Fibroblast of lung (primary cell): ENCODE measurements at places on chromosomes 2 and 18. TPM values are rescaled to one million over a fixed set of nuclear protein-coding genes. Genes with fewer than 3 reads are reported as not detected.

The ESPNL gene
- total RNA-seq: 1.3 and 2.8 TPM in 2 replicates

The UGT1A5 gene
- not detected in 2 replicates for total RNA-seq

The MRPS9 gene
- 21.3 and 21.6 TPM in 2 replicates for total RNA-seq

GRCh38 chr2:143802871-143803650 is 673.8 kb downstream of the ARHGAP15 start:
- peak; percentile 11 for DNase-seq

- DNase-seq: no peak
Observed at GRCh38 chr2:127422559-127423477, 4.6 kb downstream of the PROC start.

- peak; percentile 8 for DNase-seq
Observed at GRCh38 chr18:10526561-10526949, 728 bp downstream of the NAPG start.

DNA sequence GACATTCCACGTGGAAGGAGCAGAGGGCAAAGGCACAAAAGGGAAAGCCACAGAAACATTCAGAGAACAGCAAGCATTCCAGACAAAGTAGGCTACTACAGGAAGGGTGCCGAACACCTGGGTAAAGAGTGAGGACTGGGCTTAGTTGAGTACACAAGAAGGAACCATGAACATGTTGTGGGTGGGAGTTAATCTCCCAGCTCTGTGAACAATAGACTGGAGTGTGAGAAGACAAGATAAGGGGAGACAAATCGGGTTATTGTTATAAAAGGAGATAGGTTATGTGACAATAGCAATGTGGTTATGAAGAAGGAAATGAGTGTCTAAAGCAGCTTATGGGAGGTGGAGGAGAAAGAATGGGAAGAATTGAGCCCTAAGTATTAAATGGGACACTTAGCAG is 70.0 kb downstream of the DPP4 start:
- no peak for DNase-seq

DNA sequence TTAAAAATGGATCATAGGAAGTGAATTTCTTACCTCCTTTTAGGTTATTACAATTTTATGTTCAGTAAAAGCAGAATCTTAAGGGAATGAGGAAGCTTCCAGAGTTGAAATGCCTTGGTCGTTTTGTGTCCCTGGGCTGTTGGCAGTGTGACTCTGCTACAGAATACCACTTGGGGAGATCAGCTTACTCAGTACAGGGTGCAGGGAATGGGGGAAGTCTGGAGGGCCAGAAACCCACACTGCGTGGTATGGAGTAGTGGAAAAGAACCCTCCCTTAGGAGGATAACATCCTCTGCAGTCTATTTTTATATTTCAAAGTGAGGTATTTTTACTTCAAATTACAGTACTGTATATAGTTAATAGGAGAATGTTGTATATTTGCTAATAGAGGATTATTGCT is 51.1 kb downstream of the R3HDM1 start:
- no peak for DNase-seq

- DNase-seq: peak; percentile 53
Observed at GRCh38 chr18:48851599-48851960, 99.2 kb downstream of the SMAD7 start.
